ENCODE measurements at places on chromosomes 11 and 22.
A peak's percentile ranks its signal among the peaks of the same experiment; 100 is the strongest.

DNA sequence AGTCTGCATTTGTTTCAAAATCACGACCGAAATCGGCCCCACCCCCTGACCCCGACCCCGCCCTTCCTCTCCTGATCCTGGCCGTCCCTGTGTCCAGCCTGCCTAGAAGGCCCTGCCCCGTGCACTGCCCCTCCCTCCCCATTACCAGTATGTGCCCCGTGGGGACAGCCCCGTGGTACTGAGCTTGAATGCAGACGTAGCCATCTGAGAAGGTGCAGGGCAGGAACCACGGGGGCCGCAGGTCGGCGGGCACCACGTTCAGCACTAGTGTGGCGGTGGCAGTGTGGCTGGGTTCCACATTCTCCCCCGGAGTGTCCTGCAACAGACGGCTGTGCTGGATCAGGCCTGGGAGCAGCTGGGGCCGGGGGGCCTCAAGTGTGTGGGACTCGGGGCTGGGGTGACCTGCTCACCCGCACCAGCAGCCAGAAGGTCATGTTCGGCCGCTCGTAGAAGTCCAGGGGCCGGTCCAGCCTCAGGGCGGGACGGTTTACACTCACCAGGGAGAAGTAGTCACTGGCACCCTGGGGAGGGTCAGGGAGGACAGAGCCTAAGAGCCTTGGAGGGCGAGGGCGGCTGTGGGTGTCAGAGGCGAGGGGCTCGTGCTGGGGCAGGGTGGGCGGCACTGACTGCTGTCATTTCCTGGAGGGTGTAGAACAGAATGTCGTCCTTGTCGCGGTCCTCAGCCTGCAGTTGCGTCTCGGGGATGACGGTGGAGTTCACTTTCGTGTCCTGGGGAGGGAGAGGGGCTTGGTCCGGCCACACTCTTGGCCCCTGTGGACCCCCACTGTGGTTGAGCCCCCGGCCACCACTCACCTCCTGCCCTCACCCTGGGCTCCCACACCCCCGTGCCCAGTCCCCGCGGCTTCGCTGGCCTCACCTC, 3.6 kb downstream of the CDHR5 start:
- DNase-seq = no peak

- peak; percentile 31 for DNase-seq
These were observed 14.5 kb upstream of the APLNR start for GRCh38 chr11:57251491-57252104.

GRCh38 chr11:47318166-47318565, 34.3 kb downstream of the MYBPC3 start:
- no peak for DNase-seq

- peak; percentile 29 for DNase-seq
These were observed 55.5 kb downstream of the FAM76B start for GRCh38 chr11:95734009-95734572.

GRCh38 chr11:87456499-87456898, 418.8 kb downstream of the TMEM135 start:
- DNase-seq = no peak

DNA sequence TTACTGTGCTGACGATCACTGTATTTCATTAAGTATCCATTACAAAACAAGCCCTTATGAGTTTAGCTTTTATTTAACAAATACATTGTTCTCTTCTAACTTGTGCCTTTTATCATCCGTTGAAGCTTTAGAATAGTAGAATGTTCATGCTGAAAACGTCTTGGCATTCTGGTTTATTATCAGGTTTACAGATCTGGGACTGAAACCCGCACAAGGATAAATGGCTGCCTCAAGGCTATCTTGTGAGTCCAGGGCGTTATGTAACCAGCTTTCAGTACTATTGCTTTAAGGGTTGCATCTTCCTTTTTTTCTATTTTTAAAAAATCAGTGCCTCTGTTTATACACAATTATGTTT, 66.6 kb upstream of the PRODH start:
- no peak for DNase-seq

GRCh38 chr11:61791737-61792309, 576 bp downstream of the TMEM258 start:
- DNase-seq = peak; percentile 93

DNA sequence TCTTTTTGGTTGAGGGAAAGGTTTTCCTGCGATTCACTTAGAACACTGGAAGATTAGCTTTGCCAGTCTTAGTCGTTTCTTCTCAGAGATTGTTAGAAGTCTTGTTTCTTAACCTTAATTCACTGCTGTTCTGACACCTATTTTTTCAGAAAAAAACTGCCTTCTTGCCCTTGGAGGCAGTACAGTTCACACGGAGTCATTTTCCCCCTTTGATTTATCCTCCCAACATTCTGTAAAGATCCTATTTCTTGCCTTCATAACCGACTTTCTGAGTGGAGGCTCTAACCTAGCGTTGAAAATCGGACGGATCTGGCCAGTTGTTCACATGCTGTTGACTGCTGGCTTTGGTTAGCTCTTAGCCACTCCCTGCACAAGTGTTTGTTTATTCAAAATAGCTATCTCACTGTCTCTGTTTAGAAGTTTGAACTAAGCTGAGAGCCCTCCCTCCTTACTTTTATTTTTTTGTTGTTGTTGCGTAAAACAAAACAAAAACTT, 737 bp downstream of the BCL2L13 start:
- peak; percentile 72 for DNase-seq

DNA sequence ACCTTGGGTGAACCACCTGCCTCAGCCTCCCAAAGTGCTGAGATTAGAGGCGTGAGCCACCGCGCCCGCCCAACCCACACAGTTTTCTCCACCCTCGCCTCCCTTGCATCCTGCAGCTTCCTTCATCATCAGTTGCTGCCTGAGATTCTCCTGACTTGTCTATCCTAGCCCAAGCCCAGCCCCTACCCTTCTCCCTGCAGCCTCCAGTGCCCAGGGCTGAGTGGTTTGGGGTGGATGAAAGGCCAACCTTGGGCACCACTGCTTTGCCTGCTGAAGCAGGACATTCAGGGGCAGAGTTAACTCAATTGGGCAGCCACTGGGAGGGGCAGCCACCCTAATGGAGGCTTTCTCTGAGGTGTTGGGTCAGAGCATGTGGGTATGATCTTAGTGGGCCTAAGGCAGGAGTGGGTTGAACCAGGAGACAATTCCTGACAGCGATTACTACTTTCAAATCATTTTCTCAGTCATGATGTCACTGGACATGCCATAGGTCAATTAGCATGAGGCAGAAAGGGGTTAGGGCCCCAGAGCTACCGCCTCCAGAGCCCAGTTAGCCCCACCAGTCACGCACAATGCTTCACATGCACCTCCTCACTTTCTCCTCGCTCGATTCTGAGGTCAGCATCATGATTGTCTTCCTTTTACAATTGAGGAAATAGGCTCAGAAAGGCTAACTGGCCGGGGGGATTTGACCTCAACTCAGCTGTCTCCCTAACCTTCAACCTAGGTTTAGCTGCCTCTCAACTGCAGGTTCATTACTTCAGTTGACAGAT, 1.0 kb upstream of the FKBP2 start:
- DNase-seq = no peak

- DNase-seq = no peak
These were observed 1.3 kb upstream of the PARVG start for GRCh38 chr22:44179196-44179988.

DNA sequence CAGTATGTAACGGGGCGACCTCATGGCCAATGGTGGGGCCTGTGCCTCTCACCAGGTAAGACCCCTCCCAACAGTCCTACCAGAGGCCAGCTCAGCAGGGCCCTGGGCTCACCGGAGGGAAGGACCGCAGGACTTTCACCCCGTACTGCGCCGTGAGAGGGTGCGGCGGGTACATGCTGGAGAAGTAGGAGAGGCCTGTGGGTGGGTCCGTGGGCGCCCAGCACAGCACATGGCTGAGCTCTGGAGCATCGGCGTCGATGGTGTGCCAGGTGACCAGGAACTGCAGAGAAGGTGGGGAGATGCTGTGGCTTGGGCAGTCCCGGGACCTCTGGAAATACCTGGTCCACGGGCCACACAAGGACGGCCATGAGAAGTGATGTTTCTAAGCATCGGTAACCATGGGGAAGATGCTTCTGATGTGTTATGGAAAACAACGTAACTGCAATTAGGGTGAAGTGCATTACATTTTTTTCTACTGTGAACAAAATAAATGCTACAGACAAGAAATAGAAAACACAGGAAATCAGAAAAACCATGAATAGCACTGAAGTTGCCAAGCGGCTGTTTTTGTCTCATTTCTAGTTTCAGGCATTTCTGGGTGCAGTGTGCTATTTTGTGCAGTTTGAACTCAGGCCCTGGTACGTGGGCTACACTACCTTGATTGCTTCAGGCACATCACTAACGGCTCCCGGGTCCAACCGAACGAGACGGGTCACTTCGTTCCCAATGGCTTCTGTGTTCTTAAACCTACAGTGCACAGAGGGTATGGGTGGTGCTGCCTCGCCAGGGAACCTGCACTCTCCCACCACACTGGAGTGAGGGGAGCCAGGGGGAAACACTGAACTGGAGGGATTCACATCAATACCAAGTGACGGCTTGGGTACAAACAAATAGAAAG, 46.5 kb upstream of the SERPIND1 start:
- DNase-seq = no peak

DNA sequence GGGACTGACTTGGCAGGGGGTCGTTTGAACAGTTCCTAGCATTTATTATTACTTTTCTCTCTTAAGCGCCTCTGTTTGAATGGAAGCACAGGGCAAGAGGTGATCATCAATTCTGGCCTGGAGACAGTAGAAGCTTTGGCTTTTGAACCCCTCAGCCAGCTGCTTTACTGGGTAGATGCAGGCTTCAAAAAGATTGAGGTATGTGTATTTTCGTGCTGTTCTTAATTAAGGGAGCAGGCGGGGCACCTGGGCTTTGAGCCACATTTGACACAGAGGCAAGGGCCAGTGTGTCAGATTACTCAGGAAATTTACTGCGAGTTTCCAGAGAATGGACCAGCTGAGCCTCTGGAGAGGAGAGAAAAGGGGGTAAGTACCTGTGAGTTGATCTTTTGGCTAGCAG, 102.4 kb upstream of the SORL1-AS1 start:
- DNase-seq = no peak

GRCh38 chr11:44563711-44564110, 1.8 kb upstream of the CD82 start:
- DNase-seq = no peak

- DNase-seq = no peak
These were observed 511.8 kb downstream of the METTL15 start for GRCh38 chr11:28619846-28620540.

DNA sequence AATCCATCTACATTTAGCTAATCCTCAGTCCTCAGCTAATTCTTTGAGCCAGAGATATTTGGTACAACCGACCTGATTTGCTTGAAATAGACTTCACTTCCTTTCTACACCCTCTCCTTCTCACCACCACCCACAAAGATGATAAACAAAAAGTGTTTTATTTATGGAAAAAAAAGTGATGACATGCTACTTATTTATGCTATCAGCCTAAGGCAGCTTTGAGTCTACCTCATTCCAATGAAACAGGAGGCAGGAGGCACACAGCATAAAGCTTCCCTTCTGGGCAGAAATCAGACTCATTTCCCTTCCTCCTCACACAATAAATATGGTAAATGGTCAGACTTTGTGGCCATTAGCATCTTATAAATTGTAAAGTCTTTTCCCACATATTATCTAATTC, 325.7 kb downstream of the SOX6 start:
- DNase-seq = no peak

GRCh38 chr11:105108247-105108646, 31.3 kb downstream of the CARD18 start:
- no peak for DNase-seq

- peak; percentile 33 for DNase-seq
These were observed 558.4 kb upstream of the CADM1 start for GRCh38 chr11:116062490-116063171.

DNA sequence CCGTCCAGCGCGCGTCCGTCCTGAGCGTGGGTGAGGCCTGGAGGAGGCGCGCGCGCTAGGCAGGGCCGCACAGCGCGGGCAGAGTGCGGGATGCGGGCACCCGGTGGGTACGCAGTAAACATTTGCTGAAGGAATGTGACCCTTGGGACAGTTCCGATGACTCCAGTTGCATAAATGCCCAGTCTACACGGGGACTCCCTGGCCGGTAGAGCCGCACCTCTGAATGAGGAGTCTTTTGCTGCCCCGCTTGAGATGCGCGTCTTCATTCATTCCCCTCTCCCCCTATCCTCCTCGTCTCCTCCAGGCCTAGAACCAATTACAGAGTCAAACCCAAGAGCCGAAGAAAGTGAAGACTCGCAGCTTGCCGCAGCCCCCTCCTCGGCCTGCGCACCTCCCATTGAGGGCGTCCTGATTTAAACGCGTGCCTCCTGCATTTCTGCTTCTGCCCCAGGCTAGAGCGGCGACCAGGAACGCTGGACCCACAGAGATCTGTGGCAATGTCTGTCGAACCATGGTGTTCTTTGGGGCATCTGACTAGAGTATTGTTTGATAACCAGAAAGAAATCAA, 729 bp upstream of the CHKB start:
- no peak for DNase-seq

GRCh38 chr22:48217596-48217995, 1455.1 kb downstream of the TBC1D22A start:
- DNase-seq = no peak

All from hepatocyte (in vitro differentiated cells).